ENCODE measurements at places on chromosomes 13 and 19.
A peak's percentile ranks its signal among the peaks of the same experiment; 100 is the strongest.

- no peak overlapping the region for H3K4me3 ChIP-seq
- H3K4me1 ChIP-seq: no peaks in the 10 kb centered on the region
- H3K27me3 ChIP-seq: peaks cover 23% of the 10 kb centered on the region
- peaks cover 3% of the 10 kb centered on the region for H3K36me3 ChIP-seq
Measured at GRCh38 chr19:5558101-5558621, 9.6 kb downstream of the TINCR start.

GRCh38 chr13:112730157-112730671, 40.4 kb downstream of the ATP11A start:
- H3K27ac ChIP-seq: no peak overlapping the region
- no peak for DNase-seq
- peaks cover 20% of the 10 kb centered on the region for H3K4me1 ChIP-seq
- no peaks in the 10 kb centered on the region for H3K27me3 ChIP-seq
- no peaks in the 10 kb centered on the region for H3K36me3 ChIP-seq

DNA sequence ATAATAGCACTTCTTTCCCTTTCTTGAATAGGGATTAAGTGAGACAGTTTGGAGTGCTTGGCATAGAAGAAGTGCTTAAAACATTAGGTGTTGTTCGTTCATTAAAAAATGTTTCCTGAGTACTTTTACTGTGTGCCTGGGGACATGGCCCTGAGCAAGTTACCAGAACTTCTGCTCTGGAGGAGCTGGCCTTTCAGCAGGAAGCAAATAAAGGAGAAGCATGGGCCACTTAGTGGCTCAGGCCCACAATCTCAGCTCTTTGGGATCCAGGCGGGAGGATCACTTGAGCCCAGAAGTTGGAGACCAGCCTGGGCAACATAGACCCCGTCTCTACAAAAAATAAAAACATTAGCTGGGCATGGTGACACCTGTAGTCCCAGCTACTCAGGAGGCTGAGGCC, 5.7 kb downstream of the DNM2 start:
- H3K4me1 ChIP-seq: peaks cover 64% of the 10 kb centered on the region
- no peaks in the 10 kb centered on the region for H3K27me3 ChIP-seq
- peaks cover 24% of the 10 kb centered on the region for H3K36me3 ChIP-seq
- H3K27ac ChIP-seq: no peak overlapping the region
- H3K4me3 ChIP-seq: no peak overlapping the region

DNA sequence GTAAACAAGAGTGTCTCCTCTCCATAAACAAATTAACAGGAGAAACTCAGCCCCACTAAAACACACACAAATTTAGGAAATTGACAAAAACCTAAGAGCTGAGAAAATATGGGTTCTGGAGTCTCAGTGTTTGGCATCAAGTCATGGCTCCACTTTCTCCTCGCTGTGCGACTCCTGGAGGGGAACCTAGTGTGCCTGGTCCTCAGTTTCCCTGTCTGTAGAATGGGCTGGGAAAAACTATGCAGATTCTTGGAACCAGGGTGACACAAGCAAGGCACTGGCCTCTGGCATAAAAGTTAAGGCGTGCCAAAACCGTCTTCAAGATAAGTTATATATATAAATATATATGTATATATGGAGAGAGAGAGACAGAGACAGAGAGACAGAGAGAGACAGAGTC, 83.9 kb downstream of the INSR start:
- no peak for DNase-seq
- peaks cover 2% of the 10 kb centered on the region for H3K27me3 ChIP-seq
- H3K27ac ChIP-seq: no peak overlapping the region
- peaks cover 46% of the 10 kb centered on the region for H3K4me1 ChIP-seq

DNA sequence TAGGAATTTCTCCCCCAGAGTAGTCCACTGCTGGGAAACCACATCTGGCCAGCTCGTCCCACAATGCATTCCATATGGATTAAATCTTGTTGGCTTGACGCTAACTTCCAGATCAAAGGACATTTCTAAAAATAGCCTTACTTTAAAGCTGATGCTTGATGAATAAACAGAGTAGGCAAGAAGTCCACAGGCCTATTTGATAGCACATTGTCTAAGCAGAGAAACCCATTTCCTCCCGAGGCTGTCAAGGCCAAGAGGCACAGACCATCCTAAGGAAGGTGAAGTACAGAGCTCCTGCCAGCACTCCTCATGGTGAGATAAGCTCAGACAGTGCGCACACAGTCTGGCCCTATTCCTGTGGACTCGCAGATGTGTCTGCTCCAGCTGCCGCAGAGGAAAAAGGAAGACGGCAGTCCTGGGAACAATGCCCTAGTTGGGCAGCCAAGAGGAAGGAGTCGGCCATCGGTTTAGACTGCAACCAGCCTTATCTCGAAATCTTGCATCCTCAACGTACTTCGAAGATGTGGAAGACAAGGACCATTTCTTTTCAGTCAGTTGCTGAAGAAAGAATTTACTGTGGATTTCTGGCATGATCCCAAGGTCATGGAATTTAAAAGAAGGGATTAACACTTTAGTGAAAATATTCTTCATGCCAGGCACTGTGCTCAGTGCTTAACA, 156.8 kb downstream of the RGCC start:
- no peak overlapping the region for H3K27ac ChIP-seq
- no peaks in the 10 kb centered on the region for H3K4me1 ChIP-seq
- no peaks in the 10 kb centered on the region for H3K27me3 ChIP-seq

DNA sequence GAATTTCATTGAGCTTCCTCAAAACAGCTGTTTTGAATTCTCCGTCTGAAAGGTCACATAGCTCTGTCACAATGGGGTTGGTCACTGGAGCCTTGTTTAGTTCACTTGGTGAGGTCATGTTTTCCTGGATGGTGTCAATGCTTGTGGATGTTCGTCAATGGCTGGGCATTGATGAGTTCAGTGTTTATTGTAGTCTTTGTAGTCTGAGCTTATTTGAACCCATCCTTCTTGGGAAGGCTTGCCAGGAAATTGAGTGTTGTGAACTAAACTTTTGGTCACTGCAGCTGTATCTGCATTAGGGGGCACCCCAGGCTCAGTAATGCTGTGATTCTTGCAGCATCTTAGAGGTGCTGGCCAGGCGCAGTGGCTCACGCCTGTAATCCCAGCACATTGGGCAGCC, 22.0 kb downstream of the BLOC1S3 start:
- no peak for DNase-seq
- H3K4me3 ChIP-seq: no peak overlapping the region
- no peaks in the 10 kb centered on the region for H3K4me1 ChIP-seq
- H3K36me3 ChIP-seq: no peaks in the 10 kb centered on the region

DNA sequence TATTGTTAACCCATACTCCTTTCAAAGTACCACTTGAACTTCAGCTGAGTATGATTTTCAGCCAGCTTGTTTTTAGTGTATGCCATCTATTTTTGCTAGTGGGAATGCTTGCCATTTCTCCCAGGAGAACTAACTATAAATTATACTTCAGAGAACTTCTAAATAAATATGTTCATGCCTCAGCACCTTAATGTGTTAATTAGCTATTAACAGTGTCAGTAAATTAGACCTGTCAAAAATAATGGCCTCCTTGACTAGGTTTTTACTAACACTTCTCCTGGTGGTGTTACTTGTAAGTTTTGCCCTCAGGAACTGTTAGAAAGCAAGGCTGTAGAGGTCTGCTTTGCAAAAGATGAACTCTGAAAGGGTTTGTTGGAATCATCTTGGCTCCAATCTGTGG, 4.5 kb downstream of the CLDN10 start:
- H3K4me3 ChIP-seq: no peak overlapping the region
- no peak for DNase-seq
- no peaks in the 10 kb centered on the region for H3K36me3 ChIP-seq
- H3K27ac ChIP-seq: no peak overlapping the region
- peaks cover 10% of the 10 kb centered on the region for H3K4me1 ChIP-seq
- peaks cover 42% of the 10 kb centered on the region for H3K27me3 ChIP-seq

DNA sequence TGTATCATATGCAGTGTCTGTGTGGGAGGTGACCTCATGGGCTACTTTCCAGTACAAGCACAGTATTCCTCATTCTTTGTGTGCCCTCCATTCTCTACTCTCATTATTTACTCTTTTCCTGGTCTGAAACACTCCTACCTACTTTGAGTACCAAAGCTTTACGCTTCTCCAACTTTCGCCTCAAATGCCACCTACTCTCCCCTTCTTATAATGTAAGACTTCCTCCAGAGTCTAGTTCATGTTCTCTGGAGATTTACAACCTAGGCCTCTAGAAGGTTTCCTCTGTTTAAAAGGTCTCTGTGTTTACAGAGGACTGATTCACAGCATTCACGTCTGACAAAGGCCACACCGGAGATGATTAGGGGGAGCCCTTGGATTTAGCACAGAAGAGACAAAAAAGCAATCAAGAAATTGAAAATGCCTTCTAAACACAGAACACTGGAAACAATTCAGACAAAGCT, 302.0 kb downstream of the KLF12 start:
- no peaks in the 10 kb centered on the region for H3K27me3 ChIP-seq
- peak overlapping the region; percentile 48 for H3K27ac ChIP-seq
- no peak overlapping the region for H3K4me3 ChIP-seq
- no peak for DNase-seq
- H3K36me3 ChIP-seq: peaks cover 1% of the 10 kb centered on the region
- H3K4me1 ChIP-seq: peaks cover 46% of the 10 kb centered on the region

GRCh38 chr13:74133657-74134201, 475 bp downstream of the KLF12 start:
- no peaks in the 10 kb centered on the region for H3K27me3 ChIP-seq
- peak; percentile 91 for DNase-seq
- no peaks in the 10 kb centered on the region for H3K36me3 ChIP-seq
- H3K27ac ChIP-seq: peak overlapping the region; percentile 99
- peaks cover 35% of the 10 kb centered on the region for H3K4me1 ChIP-seq
- H3K4me3 ChIP-seq: no peak overlapping the region

DNA sequence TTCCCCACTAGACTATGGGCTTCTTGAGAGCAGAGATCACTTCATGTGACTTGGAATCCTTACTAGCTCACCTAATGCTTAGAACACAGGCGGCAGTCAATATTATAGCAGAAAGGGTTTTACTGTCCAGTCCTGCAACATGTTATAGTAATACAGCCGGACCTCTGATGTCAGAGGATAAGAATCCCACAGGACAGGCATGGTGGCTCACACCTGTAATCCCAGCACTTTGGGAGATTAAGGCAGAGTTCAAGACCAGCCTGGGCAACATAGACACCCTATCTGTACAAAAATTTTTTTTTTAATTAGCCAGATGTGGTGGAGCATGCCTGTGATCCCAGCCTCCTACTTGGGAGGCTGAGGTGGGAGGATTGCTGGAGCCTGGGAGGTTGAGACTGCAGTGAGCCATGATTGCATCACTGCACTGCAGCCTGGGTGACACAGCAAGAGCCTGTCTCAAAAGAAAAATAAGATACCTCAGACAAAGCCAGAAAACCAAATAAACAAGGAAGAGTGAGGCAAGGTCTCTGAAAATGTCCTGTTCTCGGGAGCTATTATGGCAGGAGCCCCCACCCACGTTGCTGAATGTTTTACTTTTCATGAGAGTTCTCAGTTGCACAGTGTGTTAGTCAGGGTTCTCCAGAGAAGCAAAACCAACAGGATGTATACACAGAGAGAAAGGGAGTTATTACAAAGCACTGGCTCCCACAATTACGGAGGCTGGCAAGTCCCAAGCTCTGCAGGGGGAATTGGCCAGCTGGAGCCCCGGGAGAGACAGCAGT, 100.8 kb downstream of the UBL3 start:
- H3K36me3 ChIP-seq: no peaks in the 10 kb centered on the region
- H3K27ac ChIP-seq: no peak overlapping the region
- H3K27me3 ChIP-seq: peaks cover 12% of the 10 kb centered on the region

- H3K36me3 ChIP-seq: no peaks in the 10 kb centered on the region
- H3K4me1 ChIP-seq: no peaks in the 10 kb centered on the region
- DNase-seq: no peak
- no peaks in the 10 kb centered on the region for H3K27me3 ChIP-seq
- H3K4me3 ChIP-seq: no peak overlapping the region
Measured at GRCh38 chr13:96193728-96194310, 103.9 kb downstream of the HS6ST3 start.
